ENCODE measurements at places on chromosomes 3 and 15.

DNA sequence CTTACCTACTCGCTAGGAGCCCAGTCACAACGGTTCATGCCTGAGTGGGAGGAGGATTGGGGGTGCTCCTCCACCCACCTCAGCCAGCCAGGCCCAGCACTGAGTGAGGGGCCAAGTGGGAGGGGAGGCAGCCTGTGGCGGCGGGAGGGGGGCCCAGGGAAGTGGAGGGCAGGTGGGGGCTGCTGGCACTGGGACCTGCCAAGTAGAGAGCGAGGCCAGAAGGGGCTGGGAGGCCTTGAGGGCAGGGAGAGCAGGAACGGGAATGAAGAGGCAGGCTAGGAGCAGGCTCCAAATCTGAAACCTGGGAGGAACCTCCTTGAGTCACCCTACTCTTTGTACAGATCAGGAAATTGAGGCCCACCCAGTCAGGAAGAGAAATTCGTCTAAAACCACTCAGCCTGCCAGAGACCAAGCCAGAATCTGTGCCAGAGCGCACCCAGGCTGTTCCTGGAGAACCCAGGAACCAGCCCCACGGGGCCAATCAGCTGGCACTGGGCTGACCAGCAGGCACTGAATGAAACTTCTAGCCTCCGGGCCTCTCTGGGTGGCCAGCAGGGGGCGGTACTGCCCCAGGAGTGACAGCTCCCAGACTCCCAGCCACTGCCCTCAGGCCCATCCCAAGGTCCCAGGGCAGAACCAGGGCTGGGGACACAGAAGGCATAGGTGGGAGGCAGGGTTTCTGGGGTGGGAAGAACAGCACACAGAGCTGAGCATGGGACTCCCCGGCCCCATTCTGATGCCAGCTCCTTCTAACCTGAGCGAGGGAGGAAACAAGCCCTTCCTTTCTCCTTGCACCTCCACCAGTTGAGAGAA, 14.8 kb upstream of the CYP11A1 start:
- DNase-seq, result no peak

- no peak for DNase-seq
Observed at GRCh38 chr3:49276475-49277382, at the start of gene C3orf62. Gene C3orf62, minus strand, starts transcription at chr3:49277232. Its CDS starts 360 bp downstream, at chr3:49276872.

DNA sequence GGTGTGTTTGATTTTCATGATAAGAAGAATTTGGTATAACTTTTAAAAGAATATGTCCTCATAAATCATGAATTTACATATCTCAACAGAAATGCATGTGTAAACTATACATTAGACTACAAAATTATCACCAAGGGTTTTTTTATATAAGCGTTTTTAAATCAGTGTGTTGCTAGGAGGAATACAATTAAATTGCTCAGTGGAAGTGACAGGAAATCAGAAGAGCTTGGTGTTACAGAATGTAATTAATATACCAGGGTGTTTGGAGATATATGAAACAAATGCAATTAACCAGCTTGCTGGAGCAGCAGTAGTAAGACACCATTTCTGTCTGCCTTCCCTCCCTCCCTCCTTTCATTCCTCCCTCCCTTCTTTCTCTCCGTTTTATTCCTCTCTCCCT, 2.4 kb downstream of the ROBO2 start:
- DNase-seq, result no peak

DNA sequence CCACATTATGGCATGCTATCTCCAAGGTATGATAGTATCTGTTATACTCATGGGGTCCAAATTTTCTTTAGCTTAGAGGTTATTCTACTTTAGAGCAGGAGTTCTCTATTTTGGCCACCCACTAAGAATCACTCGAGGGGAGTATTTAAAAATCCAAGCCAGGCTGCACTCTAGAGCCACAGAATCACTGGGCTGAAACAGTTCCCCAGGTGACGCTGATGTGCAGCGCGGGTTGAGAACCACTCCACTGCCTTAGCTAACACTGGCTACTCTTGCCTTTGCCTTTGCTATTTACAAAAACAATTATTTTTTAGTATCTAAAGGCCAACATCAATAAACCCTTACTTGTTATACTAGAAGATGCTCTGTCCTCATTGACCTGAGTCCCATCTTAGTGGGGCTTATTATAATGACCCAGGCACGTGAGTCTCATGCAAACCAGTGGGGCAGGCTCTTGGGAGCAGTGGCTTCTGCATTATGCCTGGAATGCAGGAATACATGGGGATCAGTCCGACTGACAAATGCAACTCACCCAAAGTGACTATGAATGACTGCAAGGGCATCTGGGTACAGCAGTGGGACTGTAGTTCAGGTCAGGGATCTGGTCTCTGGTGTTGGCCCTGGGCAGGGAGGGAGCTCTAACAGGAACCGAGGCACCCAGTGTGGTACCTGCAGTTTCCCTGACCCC, 21.7 kb upstream of the CGNL1 start:
- DNase-seq, result no peak

GRCh38 chr3:195224156-195224979, 46.6 kb downstream of the XXYLT1 start:
- no peak for DNase-seq

GRCh38 chr3:89252860-89253259, 145.4 kb downstream of the EPHA3 start:
- DNase-seq, result no peak

- DNase-seq, result no peak
Observed at GRCh38 chr3:147397155-147397874, 9.0 kb downstream of the ZIC4 start.

DNA sequence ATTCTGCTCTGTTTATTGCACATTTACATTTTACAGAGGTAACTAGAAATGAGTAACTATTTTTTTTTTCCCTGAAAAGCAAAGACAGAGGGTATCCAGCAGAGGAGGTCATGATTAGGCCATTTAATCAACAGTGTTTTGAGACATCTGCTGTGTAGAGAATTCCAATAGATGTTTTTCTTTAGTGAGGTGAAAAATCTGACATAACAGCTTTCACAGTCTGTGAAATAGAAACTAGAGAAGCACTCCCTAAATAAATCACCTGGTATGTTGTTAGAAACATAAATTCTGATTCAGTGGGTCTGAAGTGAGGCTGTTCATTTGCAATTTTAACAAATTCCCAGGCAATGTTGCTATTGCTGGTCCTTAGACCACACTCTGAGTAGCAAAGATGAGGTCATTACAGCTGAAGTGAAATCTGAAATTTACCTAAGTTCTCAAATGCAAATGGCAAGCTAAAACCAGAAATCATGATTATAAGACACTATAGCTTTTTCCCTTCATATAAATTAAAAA, 329.2 kb upstream of the LRRC3B start:
- DNase-seq, result no peak

GRCh38 chr3:63918321-63918720, 6.1 kb upstream of the SCAANT1 start:
- no peak for DNase-seq

DNA sequence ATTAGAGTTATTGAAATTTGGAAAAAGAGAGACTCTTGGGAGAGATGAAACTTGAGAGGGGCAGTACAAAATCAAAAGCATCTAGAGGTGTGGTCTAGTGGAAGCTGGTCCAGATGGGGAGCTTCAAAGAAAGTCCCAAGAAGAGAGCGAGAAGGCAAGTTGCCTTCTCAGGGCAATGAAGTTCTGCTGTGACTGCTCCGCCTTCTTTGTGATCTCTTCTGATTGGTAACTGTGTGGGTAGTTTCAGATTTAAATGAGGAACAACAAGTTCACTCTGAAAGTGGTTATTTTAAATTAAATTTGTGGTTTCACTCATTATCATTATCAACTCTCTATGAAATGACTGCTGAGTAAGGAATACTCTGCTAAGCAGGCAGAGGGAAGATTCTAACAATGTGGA, 233.3 kb downstream of the NLGN1 start:
- no peak for DNase-seq

- DNase-seq, result no peak
Observed at GRCh38 chr15:95021816-95022215, 790.5 kb downstream of the MCTP2 start.

GRCh38 chr3:63631670-63632069, 20.8 kb upstream of the SNTN start:
- DNase-seq, result no peak

DNA sequence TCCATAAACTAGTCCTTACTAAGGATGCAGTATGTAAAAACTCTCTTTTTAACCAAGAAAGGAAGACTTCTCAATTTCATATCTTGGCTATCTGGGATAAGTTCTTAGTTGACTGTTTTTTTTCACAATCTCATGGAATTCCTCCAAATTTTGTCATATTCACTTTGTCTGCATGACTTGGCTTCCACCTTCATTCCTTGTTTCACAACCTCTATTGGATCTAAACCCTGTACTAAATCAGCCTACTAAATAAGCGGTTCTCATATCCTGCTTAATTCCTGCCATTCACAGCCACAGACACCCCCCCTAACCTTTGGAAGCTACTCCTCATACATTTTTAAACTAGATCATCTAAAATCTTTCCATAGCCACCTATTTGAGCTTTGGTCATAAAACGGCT, 370.6 kb upstream of the NAALADL2 start:
- DNase-seq, result no peak

GRCh38 chr3:122245513-122246174, 62.2 kb downstream of the CASR start:
- no peak for DNase-seq

- DNase-seq, result no peak
Observed at GRCh38 chr3:129673012-129673411, 66.5 kb upstream of the PLXND1 start.

GRCh38 chr3:163315786-163316185, 1762.5 kb downstream of the SI start:
- no peak for DNase-seq

GRCh38 chr3:100150473-100150872, 36.2 kb upstream of the FILIP1L start:
- no peak for DNase-seq

GRCh38 chr3:13353506-13353905, 66.6 kb downstream of the NUP210 start:
- no peak for DNase-seq

- no peak for DNase-seq
Observed at GRCh38 chr3:113086560-113087461, 96.0 kb downstream of the GTPBP8 start.

DNA sequence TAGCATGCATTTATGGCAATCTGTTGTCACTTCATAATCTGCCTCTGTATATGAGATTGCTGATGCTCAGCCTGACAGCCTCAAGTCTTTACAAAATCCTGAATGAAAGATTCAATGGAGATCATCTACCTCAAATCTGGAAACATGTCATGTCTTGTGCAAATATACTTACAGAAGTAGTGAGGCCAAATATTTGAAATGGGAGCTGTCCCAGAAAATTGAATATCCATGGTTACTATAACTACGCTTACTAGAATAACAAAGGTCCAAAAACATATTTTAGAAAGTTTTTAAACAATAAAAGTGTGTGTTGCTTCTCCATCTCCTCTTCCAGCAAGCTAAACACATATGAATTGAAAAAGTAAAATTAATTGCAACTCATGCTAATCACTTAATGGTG, 133.2 kb upstream of the DPH6 start:
- no peak for DNase-seq

DNA sequence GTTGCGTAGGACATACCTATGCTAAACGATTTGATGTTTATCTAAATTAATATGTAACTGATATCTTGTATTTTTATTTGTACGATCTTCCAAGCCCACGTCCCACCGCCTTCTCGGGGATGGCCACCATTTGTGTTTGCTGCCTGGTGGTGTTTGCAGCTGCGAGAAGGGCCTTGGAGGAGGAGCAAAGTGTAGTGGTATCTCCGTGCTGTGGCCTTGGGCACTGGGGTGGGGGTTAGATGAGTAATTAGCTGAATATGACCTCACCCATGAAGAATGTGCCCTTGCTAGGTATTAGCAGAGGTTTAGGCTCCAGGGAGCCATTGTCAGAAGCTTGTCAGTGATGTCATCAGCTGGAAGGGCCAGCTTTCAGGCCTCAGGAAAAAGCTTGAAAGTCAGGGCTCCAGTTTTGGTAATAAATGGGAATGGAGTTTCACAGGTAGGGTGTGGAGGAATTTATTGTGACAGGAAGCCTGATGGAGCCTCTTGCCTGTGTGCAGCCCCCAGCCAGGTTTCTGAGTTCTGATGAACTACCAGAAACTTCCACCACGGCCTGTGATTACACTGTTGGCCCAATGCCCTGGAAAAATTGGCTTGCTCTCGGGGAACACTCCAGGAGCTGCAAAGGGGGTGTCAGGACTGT, 41.0 kb downstream of the FLNB start:
- DNase-seq, result no peak

DNA sequence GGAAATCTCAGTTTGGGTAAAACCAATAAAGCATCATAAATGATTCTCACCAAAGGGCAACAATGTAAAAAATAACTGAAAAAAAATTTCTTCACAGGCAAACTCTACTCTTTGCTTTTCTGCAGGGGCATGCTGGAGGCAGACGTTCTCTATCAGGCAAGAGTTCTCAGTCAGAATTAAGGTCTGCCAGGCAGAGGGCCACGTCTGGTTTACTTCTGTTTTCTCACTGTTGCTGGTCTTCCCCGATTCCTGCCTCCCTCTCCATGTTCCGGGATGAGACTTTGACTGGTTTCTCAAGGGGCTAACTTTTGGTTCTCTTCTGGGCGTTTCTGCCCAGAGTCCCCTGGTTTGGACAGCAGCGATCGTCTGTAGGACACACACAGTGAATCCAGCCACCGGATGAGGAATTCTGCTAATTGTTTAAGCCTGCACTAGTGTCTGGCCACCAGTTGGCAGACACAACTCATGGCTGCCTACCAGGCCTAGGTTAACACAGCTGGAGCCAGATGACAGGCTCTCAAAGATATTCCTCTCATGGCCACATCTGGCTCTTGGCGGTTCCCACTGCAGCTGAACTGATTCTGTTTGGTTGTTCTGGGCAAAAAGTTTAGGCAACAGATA, 273.1 kb downstream of the FOXP1 start:
- no peak for DNase-seq

DNA sequence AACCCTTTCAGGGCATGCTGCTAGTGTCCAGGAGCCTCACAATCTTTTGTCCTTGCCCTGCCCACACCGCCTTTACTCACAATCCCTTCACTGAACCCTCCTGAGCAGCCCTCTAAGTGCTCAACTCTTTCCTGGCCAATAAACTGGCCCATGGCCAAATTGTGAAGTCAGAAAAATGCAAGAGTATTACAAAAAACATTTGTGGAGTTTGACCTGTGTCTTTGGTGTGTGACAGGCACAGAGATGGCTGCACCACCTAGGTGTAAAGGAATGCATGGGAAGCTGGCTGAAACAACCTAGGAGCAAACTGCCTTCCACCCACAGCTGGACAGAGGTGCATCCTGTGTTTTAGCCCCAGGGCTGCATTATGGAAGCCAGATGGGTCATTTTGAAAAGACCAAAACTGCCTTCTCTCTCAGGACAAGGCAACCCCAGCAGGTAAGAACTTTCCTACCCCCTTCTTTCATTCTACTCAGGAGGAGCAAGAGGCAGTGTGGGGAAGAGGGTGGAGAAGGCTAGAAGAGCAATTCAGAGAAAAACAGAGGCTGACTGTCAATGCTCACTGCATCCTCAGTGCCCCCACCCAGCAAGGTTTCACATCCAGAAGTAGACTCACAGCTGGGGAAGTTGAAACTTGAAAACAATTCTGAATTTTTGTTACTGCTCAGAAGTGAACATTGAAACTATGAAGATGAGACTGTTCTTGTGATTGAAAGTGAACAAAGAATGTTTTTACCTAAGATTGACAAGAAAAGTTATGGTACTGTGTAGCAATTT, 78.6 kb downstream of the TRIM42 start:
- no peak for DNase-seq

GRCh38 chr3:114626751-114627150, 332.9 kb downstream of the TIGIT start:
- DNase-seq, result no peak

- DNase-seq, result no peak
Observed at GRCh38 chr3:120752865-120753264, 10.3 kb downstream of the GTF2E1 start.

- DNase-seq, result no peak
Observed at GRCh38 chr3:155153242-155154186, 73.4 kb downstream of the MME start.

Measured in NCI-H187 treated with DMSO at 0.1 percent for 48 hours (cell line).